Central memory CD4-positive, alpha-beta T cell (primary cell): ENCODE measurements at places on chromosomes 13 and 19.

DNA sequence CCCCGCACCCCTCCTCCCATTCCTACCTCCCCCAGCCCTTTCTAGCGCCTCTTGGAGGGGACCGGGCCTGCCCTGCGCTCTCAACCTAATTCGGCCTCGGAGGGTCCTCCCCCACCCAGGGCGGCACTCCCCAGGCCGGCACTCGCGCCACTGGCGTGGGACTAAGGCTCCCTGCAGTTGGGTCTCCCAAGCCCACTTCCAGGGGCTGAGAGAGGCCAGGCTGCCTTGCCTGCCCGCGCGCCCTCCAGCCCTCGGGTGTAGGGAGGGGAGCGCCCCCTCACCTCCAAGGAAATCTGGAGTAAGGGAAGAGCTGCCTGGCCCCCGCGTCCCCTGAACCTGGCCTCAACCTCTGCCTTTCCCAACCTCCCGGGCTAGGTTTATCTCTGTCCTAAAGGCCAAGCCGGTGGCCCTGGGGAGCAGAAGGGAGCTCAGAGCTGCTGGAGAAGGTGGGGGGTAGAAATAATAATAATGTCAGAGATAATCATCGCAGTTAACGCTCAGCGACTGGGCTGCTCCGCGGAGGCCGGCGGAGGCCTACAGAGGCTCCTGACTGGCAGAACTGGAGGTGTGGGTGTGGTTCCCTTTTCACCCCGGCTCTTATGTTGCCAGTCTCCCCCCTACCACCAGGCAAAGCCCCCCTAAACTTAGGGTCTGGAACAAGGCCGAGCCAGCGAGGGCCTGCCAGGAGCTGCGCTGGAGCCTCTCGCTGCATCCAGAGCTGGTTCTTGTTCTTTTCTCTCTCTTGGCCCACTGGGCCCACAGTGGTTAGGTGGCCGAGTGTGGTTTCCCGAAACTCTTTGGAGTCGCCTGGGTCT is 9.6 kb downstream of the ZIC2 start:
- DNase-seq: no peak

DNA sequence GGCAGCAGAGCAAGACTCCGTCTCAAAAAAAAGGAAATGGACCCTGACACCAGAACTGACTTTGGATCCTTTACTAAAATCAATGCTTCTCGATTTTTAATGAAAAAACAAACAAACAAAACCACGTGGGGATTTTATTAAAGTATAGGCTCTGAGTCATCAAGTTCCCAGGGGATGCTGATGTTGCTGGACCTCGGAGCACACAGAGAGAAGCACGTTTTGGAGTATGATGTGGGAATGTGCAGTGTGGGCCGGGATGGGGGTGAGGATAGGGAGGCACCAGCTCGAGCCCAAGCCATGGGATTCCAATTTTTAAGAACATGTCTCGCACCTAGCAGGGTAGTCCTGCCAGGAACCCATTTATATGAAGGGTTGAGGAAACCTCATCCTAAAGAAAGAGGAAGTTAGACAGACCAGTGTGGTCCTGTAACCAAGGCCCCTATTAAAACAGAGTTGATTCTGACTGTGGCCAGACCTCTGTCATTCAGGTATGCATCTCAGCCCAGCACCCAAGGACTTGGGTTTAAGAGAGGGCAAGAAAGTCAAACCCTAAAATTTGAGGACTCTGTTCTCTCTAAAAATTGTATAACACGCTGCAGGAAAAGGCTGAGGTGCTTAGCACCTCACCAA is 6.4 kb downstream of the FLT1 start:
- DNase-seq: no peak

GRCh38 chr13:40790154-40790616 is 774 bp downstream of the SLC25A15 start:
- DNase-seq: no peak

DNA sequence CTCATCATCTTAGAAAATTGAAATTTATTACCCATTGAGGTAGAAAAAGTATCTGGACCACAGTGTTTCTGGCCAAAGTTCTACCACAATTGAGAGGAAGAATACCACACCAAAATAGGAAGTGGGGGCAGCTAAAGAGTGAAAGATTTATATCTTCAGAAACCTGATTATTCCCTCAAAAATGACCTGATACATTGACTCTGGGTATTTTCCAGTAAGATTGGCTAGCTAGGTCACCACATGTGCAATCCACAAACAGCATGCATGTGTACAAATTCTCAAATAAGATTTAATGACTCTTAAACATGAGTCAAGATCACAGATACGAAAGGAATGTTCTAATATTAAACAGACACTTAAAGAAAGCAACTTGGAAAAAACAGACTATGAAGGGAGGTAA is 1516.2 kb upstream of the PCDH20 start:
- DNase-seq: no peak

DNA sequence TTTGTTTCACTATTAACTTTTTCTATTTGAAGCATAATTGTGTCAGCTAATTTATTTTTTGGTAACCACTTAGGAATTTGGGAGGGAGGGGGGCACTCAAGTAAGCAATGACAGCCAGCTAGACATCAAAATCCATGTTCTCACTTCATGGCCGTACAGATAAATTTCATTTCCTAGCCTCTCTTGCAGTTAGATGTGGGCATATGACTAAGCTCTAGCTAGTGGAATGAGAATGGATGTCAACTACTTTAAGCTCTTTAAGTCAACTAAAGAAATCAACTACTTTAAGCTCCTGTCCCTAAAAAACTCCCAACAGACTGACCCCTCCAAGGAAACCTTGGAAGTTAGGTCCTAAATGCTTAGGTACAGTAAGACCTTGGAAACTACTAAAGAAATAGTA is 92.0 kb downstream of the KCNRG start:
- DNase-seq: no peak

DNA sequence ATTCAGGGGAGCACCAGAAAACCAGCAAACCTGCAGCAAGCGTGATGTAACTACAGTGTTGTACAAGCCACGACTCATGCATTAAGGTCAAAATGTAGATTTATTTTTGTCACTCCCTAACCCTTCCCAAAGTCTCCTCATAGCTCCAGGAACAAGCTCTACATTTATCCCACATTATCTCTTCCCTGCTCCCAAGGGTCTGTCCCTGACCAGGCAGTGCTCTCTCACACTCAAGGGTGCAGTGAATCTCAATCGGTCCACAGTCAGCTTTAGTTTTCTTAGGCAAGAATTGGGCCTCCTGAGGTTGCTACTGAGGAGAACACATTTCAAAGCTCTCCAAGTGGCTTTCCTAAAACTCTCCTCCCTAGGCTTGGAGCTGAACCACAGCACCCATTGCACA is 219.4 kb downstream of the NHLRC3 start:
- DNase-seq: no peak

DNA sequence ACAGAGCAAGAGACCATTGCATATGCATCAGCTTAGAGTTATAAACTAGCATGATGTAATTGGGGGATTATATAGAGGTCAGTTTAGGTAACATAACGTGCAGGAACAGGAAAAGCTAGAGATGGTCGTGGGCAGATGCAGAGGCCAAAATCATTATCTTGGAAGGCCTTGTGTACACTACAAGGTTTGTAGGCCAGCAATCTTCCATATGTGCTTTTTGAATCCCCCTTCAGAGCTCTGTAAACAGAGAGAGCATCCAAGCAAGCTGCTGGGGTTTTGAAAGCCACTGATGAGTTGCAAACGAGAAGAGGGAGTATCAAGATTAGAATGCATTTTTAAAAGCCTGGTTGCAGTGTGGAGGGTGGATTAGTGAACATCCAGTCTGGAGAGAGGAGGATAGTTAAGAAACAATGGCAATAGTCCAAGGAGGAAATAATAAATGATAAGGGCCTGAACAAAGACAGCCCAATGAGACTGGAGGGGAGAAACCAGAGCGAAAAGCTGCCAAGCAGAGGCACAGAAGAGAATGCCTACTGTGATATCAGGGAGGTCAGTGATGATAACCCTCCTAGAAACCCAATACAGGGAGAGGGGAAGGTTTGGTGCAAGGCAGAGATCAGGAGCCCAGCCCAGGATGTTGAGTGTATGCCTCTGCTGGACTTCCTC is 109.6 kb downstream of the ZAR1L start:
- DNase-seq: no peak

GRCh38 chr19:38744874-38745273 is 600 bp upstream of the CAPN12 start:
- DNase-seq: no peak

DNA sequence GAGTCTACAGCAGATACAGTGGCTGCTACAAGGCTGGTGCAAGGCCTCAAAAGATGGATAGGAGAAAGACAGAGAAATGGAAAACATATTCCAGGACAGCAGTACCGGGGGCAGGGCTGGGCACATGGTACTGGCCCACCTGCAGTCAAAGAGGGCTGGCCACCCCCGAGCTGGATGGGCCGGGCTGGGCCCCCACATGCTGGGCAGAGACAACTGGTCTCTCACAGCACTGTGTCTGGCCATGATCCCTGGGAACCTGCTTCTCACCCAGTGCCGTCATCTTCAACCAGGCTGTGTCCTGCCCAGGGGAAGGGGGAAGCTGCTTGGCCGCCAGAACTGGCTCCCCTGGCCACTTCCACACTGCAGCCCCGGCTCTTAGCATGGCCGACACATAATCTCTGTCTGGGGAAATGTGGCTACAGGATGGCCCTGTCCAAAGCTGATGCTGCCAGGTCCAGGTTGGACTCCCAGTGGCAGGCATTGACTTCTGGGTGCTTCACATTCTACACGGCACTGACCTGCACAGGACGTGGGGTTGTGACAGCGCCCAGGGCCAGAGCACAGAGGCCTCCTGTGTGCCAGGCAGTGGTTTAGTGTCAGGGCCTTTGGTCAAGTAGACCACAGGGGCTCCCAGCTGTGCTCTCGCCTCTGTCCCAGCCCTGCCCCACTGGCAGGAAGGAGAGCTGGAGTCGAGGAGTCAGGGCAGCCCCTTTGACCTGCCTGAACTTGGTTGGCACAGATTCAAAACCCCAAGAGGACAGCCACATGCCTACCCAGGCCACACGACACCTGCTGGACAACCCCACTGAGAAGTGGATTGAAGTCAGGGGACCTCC is 21.7 kb downstream of the PEPD start:
- no peak for DNase-seq

DNA sequence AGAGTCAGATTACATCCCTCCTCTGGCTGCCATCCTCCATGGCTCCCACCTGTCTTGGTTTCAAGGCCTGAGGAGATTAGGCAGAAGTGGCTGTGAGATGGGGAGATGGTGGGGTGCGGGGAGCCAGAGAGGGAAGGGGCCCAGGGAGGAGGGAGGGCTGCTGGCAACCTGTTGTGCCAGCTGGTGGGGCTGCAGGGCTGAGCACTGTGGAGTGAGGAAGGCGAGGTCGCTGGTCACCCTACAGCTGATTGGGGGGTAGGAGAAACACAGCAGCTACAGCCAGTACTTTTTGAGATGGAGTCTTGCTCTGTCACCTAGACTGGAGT is 48.3 kb downstream of the CD320 start:
- no peak for DNase-seq

- DNase-seq: no peak
Observed at GRCh38 chr13:74892096-74892495, 589.9 kb downstream of the TBC1D4 start.

GRCh38 chr13:40758811-40759210 is 12.2 kb downstream of the MRPS31 start:
- DNase-seq: no peak

DNA sequence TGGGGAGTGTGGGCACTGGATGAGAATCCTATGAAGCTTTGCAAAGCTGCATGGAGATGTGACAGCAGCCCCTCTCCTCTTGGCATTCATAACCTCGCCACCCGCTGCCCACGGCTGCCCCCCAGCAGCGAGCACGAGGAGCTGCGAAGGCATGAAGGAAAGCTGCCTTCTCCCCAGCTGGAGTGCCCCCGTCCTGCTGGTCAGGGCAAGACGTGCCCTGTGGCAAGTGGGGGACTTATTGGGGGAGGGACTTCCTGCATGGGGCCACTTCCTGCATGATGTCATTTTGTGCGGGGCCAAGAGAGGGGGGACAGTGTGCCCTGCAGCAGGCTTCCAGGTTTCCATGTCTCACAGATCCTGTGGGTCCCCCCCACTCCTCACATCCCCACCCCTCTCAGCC is 85.9 kb downstream of the TSHZ3 start:
- DNase-seq: no peak

DNA sequence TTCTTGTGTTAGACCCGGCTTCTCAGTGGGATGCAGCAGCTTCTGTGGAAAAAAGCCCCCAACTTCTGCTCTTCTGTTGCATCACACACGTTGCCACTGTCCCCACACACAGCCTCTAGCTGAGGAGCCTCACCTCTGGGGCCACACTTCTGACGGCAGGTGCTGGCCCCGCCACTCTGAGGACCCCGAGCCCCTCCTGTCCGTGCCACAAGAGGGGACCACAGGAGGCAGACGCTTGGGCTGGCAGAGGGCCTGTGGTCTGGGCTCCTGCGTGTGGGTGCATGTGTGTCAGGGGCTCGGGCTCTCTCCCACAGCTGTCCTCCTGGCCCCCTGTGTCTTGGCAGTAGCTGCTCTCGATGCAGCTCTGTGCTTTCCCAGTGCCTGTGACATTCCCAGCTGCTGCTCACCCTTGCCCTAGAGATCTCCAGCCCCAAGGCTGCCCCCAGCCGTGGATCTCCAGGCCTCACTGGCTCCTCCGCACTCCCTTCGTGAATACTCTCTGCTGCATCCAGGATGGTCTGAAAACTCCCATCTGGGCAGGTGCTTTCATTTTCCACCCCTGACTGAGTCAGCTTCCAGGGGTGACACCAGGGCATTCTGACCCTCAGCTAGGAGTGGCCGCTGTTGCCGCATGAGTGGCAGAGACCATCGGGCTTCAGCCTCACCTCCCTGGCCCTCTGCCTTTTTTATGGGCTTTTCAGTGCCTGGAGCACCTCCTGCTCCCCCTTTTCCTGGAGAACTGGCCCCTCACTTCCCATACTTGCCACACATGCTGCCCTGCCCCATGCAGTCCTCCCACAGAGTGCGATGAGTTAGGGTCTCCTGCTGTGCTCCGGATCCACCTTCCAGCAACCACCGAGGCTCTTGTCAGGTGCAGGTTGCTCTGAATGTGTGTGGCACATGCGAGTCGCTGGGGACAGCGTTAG is 13.7 kb downstream of the MAU2 start:
- no peak for DNase-seq

DNA sequence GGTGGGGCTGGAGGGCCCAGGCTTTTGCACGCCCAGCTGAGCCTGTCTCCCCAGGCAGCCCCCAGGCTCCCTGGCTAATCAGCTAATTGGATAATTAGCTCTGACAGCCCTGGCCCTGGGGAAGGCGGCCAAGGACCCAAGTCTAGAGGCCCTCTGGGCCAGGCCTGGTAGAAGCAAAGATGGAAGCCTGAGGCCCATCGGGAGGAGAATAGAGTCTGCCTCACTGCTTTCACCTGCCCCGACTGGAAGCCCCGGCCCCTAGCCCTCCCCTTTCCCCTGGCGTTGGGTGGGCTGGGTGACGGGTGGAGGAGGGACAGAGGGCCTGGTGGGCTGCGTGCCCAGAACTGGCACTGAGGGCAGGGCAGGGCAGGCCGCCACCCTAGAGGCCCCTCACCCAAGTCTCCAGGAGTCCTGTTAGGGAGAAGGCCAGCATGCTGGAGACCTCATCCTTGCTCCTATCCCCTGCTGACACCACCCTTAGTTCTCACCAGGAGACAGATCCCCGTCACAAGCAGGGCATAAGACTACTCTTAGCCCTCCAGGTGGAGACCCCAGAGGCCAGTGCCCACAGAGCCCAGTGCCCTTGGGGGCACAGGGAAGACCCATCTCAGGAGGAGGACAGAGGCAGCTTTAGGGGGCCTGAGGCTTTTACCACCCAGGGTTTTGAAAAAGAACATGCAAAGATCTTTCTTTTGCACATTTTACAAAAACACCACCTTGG is 12.0 kb downstream of the LYL1 start:
- DNase-seq: no peak
